ENCODE measurements at places on chromosomes 11 and 22.

- DNase-seq: no peak
Measured at GRCh38 chr22:44918166-44918924, 91.5 kb downstream of the PHF21B start.

- DNase-seq: no peak
Measured at GRCh38 chr11:94521684-94522083, 9.4 kb downstream of the C11orf97 start.

- DNase-seq: no peak
Measured at GRCh38 chr22:19422440-19423301, 8.9 kb downstream of the HIRA start.

DNA sequence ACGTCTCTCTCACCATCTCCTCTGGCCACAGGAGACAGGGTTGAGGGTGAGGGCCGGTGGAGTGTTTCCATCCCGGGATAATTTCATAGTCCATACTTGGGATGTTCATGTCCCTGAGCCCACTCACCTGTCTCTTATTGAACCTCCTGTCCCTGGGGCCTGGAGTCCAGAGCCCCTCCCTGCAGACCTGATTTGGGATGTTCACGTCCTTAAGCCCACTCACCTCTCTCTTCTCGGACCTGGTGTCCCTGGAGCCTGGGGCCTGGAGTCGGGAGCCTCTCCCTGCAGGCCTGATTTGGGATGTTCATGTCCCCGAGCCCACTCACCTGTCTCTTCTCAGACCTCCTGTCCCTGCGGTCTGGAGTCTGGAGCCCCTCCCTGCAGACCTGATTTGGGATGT is 868.2 kb downstream of the BRD1 start:
- no peak for DNase-seq

GRCh38 chr22:31951194-31952093 is 7.1 kb downstream of the YWHAH start:
- DNase-seq: no peak

DNA sequence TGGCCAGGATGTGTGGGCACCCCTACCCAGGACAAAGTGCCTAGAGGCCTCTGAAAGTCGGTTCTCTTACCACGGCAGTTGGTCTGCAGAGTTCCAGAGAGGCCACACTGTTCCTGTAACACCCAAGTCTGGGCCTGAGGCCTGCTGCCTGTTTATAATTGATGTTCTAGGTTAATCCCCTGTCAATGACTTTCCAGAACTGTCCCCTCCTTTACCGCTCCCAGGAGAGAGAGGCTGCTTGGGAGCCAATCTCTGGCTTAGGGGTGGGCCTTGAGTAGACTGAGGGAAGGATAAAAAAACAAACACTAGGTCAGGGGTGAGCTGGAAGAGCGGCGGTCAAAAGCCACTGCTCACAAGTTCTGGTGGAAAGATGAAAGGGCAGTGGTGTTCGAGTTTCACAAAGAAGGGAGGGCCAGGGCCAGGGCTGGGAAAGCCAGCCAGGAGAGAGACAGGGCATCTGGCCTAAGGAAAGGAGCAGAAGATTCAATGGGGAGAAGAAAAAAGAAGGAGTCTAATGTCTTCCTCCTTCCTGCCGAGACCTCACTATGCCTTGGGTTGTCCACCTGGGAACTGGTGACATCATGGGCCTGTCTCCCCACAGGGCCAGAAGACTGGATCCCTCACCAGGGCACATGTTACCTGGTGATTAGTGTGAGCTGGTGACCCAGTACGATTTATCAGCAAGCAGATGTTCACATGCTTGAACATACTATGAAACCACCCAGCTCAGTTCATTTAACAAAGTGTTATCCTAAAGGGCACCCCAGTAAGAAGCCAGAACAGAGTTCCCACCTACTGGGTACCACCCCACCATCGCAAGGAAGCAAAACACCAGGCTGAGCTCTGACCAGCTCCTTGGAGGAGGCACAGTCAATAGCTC is 50.2 kb downstream of the PC start:
- no peak for DNase-seq

DNA sequence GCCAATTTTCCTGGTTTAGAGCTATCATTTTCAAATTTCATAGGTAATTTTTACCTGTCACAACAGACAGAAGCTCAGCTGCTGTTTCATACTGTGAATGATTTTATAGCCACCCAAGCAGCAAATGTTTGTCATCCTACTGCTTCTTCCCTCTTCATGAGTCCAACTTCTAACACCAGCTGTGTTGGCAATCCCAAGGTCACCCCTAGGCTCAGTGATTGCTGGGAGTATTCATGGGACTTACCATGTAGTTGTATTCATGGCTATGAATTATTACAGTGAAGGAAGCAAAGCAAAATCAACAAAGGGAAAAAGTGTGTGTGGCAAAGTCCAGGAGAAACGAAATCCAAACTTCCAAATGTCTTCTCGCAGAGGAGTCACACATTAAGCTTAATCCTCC is 28.5 kb downstream of the CUL5 start:
- DNase-seq: no peak

Data from CD4-positive, alpha-beta T cell treated with Interleukin-10 for 1 hour (primary cell).